ENCODE measurements at places on chromosomes 13 and 19.

DNA sequence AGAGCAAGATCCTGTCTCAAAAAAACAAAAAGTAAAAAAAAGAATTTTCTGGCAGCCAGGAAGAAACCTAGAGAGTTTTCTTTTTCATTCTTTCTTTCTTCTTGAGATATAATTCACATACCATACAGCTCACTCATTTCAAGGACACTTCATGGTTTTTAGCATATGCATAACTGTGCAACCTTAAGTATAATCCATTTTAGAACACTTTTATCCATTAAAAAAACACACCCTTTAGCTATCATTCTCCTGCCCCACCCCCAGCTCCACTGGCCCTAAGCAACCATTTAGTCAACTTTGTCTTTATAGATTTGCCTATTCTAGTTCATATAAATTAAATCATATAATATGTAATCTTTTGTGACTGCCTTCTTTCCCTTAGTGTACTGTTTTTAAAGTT, 8.1 kb upstream of the IPO5 start:
- DNase-seq: no peak

DNA sequence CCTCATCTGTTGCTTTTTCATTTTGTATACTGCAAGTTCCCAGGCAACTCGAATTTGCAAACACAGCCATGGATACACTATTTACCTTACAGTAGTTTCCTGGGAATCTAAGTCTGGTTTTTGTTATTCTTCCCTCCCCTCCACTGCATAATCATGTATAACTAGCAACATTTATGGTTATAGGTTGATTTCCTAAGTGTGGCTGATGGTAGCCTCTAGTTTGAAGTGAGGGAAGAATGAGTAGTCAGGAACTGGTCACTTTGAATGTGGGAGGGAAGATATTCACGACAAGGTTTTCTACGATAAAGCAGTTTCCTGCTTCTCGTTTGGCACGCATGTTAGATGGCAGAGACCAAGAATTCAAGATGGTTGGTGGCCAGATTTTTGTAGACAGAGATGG, at the start of gene KCNRG:
KCNRG (plus strand) TSS at position 187 of the 400 bp plus-strand sequence; CDS start at position 237, 50 bp downstream.
- no peak for DNase-seq

GRCh38 chr13:60326273-60326672, 70.7 kb upstream of the TDRD3 start:
- DNase-seq: no peak

- DNase-seq: no peak
Observed at GRCh38 chr19:55479451-55480230, 3.2 kb downstream of the ZNF628 start.

- no peak for DNase-seq
Observed at GRCh38 chr13:22717036-22717435, 463.7 kb upstream of the SGCG start.

GRCh38 chr13:52850396-52851136, 2.1 kb upstream of the PCDH8 start:
- no peak for DNase-seq

GRCh38 chr19:16343156-16343555, 18.5 kb downstream of the KLF2 start:
- DNase-seq: no peak

GRCh38 chr13:61410669-61411297, 4.9 kb downstream of the PCDH20 start:
- DNase-seq: no peak

DNA sequence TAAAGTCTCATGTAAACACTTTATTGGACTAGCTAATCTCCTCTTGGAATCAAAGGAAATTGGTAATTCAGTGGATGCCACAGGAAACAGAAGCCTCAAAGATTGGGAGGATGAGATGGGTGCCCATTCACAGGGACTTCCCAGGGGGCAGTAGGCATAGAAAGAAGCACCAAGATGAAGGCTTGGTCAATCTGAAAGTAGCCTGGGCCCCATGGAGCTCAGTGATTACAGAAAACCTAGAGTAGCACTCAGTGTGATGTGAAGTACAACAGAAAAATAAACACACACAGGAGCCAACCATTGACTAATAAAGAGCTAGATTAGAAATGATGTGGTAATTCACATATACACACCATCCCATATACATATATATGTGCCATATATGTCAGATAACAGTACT, 560.6 kb downstream of the TBC1D4 start:
- DNase-seq: no peak

DNA sequence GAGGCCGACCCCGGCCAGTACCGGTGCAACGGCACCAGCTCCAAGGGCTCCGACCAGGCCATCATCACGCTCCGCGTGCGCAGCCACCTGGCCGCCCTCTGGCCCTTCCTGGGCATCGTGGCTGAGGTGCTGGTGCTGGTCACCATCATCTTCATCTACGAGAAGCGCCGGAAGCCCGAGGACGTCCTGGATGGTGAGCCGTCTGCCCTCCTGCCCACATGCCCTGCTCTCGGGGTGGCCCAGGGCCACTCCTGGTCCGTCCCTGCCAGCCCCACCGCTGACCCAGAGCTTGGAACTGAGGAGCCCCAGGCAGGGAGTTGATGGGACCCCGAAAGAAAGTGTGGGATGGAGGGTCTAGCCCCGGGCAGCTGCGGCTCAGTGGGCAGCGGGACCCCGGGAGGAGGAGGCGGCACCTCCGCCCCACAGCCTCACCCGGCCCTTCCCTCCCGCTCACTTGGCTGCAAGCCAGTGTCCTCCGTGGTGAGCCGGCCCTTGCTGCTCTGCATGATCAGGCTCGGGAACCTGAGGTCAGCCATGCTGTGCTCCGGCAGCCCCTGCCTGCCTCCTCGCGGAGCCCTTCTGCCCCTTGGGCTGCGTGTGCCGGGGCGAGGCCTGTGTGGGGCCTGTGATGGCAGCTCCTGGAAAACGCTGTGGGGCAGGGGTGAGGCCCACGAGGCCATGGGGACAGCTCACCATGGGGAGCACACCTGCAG, 8.1 kb upstream of the HCN2 start:
- DNase-seq: no peak

DNA sequence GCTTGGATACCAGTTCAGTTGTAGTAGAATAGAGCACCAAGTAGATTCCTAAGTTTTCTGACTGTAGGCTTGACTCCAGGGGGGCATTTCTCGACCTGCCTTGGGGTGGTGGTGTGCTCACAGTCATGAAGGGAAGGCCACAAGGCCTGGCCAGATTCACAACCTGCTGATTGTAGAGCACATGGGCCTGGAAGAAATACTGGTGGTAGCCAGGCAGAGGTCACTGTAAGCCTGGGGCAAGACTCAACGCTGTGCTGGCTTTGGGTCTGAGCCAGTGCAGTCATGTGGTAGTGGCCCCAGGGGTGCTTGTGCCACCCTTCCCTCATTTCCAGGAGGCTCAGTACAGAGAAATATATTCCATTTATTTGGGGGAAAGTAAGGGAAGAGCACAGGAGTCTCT, 832.3 kb upstream of the SLC10A2 start:
- DNase-seq: no peak

DNA sequence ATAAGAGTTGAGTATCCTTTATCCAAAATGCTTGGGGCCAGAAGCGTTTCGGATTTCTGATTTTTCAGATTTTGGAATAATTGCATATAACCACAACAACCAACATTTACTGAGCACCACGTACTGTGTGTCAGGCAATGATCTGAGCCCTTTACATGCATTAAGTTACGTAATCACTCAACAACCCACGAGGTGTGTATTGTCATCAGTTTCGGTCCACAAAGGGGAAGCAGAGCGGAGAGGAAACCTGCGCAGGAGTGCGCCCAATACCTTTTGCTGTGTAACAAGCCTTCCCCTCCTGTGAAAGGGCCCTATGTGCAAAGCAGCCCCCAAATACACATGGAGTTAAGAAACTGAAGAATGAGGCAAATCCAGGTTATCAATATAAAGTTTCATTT, 20.7 kb upstream of the NLRP12 start:
- DNase-seq: no peak

Data from naive thymus-derived CD8-positive, alpha-beta T cell (primary cell).